GM12878 (cell line): ENCODE measurements at places on chromosomes 2 and 18. TPM values are rescaled to one million over a fixed set of nuclear protein-coding genes. Genes with fewer than 3 reads are reported as not detected.

Gene COPS8
- 44.0 and 46.6 TPM in 2 replicates for total RNA-seq

Gene MALL
- total RNA-seq = 0.26 and 0.27 TPM in 2 replicates

Gene UGT1A4
- 0.21 TPM in 1 of 2 replicates, not detected in the other for total RNA-seq

Gene IL1B
- 0.64 and 0.72 TPM in 2 replicates for total RNA-seq

GRCh38 chr2:216685327-216685875, 9.9 kb downstream of the IGFBP5 start:
- H3K27me3 ChIP-seq = no peaks in the 10 kb centered on the region; the same call in none of the 2 replicates
- H3K4me3 ChIP-seq = no peak overlapping the region
- no peak overlapping the region for H3K27ac ChIP-seq
- no peaks in the 10 kb centered on the region for H3K4me1 ChIP-seq
- DNase-seq = no peak
- no peaks in the 10 kb centered on the region for H3K36me3 ChIP-seq

GRCh38 chr2:181553244-181553643, 96.1 kb downstream of the ITGA4 start:
- no peak for DNase-seq
- no peak overlapping the region for H3K27ac ChIP-seq
- H3K36me3 ChIP-seq = no peaks in the 10 kb centered on the region
- no peaks in the 10 kb centered on the region for H3K27me3 ChIP-seq
- no peaks in the 10 kb centered on the region for H3K4me1 ChIP-seq

GRCh38 chr18:13915995-13916431, 677 bp upstream of the MC2R start:
- H3K27me3 ChIP-seq = no peaks in the 10 kb centered on the region; the same call in 1 of the 2 replicates
- H3K27ac ChIP-seq = no peak overlapping the region
- no peaks in the 10 kb centered on the region for H3K4me1 ChIP-seq
- H3K36me3 ChIP-seq = no peaks in the 10 kb centered on the region
- DNase-seq = no peak

- no peak overlapping the region for H3K27ac ChIP-seq
- no peak overlapping the region for H3K4me3 ChIP-seq
- no peak for DNase-seq
- no peaks in the 10 kb centered on the region for H3K27me3 ChIP-seq
- H3K4me1 ChIP-seq = no peaks in the 10 kb centered on the region
- no peaks in the 10 kb centered on the region for H3K36me3 ChIP-seq
These were observed 212.8 kb downstream of the STK39 start for GRCh38 chr2:168034616-168035015.

DNA sequence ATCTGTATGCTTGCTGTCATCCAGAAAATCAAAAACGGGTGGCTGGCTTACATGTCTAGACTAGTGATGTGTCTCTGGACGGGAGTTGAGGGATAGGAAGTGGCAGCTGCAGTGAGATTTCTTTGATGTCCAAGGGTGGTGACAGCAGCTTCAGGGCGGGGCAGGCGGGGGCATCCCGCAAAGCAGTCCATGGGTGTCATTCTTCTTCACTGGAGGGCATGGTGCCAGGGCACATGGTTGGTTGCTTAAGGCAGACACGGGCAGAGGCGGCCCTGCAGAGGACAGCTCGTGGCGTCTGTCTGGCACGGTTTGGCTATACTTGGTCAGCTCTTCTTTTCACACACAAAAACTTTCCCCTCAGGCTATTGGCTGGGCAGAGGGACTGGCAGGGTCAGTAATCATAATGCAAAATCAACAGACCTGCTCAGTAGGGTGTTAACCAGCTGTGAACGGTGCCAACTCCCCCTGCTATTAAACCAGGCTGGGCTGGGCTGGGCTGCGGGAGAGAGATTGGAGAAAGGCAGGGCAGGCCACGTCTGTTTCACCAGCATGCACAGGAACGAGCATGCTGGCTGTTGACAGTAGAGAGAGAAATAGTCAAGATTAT, 63.7 kb downstream of the COL4A3 start:
- no peaks in the 10 kb centered on the region for H3K4me1 ChIP-seq
- no peak for DNase-seq
- H3K36me3 ChIP-seq = no peaks in the 10 kb centered on the region
- no peak overlapping the region for H3K4me3 ChIP-seq

DNA sequence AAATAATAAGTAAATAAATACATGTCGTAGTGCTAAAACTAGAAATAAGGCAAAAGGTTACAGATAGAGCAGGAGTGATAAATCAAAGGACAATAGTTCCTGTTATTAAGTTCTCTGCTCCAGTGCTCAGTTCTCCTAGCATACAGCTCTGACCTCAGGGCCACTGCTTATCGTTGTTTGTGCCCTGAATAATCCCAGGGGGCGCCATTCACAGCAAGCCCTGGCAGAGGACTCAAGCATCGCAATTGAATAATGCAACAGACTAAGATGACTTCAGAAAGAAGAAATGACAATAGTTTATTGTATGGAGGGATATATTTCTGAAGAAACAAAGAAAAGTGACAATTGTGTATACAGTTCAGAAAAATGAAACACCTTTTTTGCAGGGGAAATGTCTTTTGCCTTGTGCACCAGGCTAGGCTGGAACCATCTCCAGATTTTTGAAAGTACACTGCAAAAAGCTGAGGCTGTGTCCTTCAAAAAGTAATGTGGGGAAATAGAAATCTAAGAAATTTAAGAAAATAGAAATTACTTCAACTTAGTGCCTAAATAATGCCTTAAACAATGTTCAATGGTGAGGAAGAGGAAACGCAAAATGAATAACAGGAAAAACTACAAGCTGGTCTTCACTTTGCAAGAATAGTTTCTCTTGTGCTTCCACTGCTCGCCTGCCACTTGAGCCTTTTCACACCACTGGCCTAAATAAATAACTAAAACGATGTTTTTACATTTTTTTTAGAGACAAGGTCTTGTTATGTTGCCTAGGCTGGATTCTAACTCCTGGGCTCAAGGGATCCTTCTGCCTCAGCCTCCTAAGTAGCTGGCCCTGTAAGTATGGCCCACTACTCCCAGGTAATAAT, 19.0 kb upstream of the CCNYL1 start:
- no peak for DNase-seq
- H3K27me3 ChIP-seq = no peaks in the 10 kb centered on the region
- no peak overlapping the region for H3K27ac ChIP-seq
- H3K4me1 ChIP-seq = no peaks in the 10 kb centered on the region

- H3K27ac ChIP-seq = no peak overlapping the region
- no peaks in the 10 kb centered on the region for H3K36me3 ChIP-seq
- H3K27me3 ChIP-seq = no peaks in the 10 kb centered on the region
- peaks cover 5% of the 10 kb centered on the region for H3K4me1 ChIP-seq
These were observed 4.4 kb downstream of the SLC66A3 start for GRCh38 chr2:11159574-11160170.

DNA sequence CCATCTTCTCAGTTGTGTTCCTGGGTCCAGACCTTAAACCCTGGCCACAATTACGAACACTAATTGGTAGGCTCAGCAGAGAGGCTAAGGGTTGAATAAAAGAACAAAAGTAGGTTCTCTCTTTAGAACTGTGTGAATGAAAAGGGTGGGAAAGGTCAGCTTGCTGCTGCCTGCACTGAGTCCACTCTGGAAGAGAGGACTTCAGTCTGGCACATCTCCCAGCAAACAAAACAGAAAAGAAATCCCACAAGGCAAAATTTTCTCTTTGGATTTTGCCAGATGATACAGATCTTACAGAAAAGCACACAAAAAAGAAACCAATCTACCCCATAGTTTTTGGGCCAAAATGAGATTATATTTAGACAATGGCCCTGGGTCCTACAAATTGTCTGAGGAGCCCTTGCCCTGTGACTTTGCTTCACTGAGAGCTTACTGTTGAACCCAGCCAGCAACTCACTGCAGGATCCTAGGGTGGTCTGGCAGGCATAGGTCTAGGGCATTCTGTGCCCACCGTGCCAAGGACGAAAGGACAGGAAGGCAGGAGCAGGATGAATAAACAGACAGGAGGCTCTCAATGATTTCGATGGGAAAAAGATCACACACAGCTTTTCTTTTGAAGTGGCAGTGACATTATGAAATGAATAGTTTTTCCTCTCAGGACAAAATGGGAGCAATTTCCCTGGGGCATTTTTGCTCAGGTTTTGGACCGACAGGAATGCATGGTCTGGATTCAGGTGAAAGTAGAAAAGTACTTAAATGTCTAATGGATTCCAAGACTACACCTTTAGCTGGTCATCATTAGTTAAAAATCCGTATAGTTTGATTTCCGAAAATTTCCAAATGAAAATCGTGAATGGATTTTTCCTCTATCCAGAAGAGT, 68.4 kb upstream of the STAM2 start:
- no peak overlapping the region for H3K27ac ChIP-seq
- H3K36me3 ChIP-seq = no peaks in the 10 kb centered on the region
- no peaks in the 10 kb centered on the region for H3K4me1 ChIP-seq
- no peak for DNase-seq

DNA sequence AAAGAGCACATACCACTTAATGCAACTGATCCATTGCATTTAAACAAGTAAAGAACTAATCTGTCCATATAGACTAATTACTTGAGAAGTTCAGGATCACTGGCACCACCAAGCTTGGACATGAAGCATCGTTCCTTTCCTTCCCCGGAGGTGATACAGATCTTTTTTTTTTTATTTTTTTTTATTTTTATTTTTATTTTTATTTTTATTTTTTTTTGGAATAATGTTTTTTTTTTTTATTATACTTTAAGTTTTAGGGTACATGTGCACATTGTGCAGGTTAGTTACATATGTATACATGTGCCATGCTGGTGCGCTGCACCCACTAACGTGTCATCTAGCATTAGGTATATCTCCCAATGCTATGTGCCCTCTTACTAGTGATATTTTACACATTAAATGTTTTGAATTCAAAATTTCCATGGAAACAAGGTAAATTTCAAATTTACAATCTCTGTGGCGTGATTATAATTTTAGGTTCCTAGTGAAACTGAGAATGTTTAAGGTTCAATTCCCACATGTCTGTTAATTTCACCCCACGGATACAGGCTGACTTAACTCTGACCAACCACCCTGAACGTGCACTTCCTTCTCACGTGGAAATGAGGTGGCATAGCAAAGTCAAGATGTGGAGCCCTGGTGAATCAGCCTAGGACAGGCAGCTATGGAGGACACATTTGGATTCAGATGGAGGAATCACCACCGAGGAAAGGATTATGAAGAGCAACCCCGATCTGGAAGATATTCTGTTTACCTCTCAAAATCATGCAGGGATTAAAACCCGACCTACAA, 101.6 kb upstream of the THOC1 start:
- no peaks in the 10 kb centered on the region for H3K4me1 ChIP-seq
- no peak overlapping the region for H3K4me3 ChIP-seq
- H3K36me3 ChIP-seq = no peaks in the 10 kb centered on the region
- no peaks in the 10 kb centered on the region for H3K27me3 ChIP-seq
- no peak for DNase-seq

DNA sequence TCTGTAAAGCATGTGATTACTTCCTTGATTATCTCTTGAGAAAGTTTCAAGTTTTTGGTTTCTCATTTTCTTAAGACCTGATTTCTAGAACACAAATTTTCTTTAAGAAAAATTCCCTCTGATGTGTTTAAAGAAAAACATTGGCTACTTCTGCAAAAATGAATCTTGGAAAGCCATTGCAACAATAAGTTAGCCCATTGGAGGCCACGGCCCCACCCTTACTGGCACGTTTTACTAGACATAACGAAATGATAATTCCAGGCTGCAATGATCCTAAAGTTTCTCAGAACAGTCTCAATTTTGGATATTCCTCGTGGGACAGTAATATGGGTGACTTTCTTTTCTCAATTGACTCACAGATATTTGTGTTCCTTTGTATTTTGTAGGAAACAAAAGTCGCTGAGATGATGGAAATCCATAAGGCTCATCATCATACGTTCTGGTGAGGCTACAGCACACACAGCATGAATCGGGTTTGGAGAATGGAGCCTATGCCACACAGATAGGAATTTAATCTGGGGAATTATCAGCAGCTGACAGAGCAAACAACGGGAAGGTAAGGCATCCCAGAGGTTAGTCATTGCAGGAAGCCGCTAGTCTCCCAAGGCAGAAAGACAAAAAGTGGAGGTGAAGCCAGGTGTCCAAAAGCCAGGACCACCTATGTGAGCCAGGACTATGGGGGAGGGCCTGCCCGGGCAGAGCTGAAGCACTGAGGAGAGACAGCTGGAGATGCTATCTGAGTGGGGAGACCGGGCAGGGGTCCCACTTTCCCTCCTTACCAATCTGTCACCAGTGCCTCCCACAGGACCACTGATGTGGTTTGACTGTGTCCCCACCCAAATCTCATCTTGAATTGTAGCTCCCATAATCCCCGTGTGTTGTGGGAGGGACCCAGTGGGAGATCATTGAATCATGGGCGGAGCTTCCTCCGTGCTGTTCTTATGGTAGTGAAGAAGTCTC, 35.9 kb downstream of the SOWAHC start:
- H3K36me3 ChIP-seq = no peaks in the 10 kb centered on the region
- no peak overlapping the region for H3K27ac ChIP-seq
- DNase-seq = no peak
- H3K4me1 ChIP-seq = no peaks in the 10 kb centered on the region
- H3K4me3 ChIP-seq = no peak overlapping the region

DNA sequence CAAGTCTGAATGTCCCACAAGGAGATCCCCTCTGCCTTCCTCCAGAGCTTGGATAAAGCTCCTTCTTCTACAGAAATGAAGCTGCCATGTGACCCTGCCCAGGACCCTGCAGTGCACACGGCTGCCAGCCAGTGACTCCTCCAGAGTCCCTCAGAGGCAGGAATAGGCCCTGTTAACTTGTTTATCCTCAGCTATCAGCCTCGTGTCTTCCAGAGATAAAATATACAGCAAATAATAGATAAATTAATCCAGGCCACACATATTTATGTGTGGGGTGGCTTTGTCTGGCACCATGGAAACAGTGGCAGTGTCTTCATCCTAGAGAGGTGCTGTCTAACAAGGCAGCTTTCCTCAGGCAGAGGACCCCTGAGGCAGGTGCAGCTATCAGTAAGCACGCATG, 66.7 kb downstream of the TMEM18 start:
- H3K27ac ChIP-seq = no peak overlapping the region
- no peak for DNase-seq
- no peaks in the 10 kb centered on the region for H3K27me3 ChIP-seq
- H3K4me3 ChIP-seq = no peak overlapping the region

DNA sequence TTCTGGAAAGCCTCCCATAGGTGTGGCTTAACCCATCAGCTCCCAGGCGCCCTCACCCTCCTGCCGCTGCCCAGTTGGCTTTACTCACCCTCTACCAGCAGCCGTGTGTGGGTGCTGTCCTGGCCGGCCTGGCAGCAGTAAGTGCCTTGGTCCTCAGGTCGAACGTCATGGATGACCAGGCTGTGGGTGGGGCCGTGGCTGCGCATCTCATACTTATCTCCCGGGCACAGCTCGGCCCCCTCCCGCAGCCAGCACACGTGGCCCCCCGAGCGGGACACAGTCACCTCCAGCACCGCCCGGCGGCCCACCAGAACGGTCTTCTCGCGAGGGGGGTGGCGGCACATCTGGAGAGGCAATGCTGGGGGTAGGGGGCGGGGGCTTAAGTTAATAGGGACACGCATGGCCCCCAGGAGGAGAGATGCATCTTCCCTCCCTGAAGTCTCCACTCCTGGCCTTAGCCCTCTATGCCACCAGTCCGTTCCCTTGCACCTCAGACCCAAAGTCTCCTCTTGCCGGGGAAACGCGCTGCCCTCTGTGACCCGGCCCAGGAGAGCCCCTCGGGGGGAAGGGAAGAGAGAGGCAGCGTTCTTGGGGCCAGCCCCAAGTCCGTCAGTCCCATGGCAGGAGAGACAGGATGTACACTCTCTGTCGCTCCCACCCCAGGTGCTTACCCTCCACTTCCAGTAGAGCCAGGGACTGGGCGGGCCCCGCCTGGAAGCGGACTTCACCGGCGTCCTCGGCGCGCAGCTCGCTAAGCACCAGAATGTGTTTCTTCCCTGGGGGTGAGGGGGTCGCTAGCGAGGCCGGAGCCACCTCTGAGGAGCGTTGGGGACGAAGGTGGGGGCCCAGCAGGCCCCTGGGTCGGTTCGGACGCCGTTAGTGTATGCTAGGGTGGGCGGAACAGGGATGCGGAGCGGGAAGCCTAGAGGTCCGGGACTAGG, 7.9 kb downstream of the TMEM198 start:
- peak overlapping the region; percentile 57; the same call in 1 of the 2 replicates for H3K4me3 ChIP-seq
- no peaks in the 10 kb centered on the region; the same call in 1 of the 2 replicates for H3K4me1 ChIP-seq
- no peak for DNase-seq
- peaks cover 8% of the 10 kb centered on the region for H3K27me3 ChIP-seq
